Stimulated activated CD8-positive, alpha-beta memory T cell treated with anti-CD3 and anti-CD28 coated beads, Interleukin-2, amount 100 ng/mL, for 48 hours (primary cell): ENCODE measurements at places on chromosomes 6 and 20.

GRCh38 chr20:25247518-25247955 lies 348 bp upstream of the PYGB start:
- no peak for DNase-seq

DNA sequence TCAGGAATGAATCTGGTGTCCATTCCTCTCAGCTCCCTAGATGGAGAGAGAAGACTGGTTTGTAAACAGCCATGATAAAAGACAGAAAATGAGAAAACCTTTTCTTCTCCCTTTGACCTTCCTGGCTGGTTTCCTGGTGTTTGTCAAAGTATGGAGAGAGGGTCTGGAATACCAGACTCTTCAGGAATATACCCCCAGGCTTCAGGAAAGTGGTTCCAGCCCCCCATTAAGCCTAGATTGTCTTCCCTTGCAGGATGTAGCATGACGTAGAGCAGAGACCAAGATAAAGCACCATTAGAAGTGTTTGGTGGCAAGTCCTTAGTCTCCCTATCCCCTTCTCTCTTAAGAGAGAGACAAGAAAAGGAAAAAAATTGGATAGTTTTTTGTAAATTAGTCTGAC lies 51.1 kb downstream of the EIF2S2 start:
- no peak for DNase-seq

DNA sequence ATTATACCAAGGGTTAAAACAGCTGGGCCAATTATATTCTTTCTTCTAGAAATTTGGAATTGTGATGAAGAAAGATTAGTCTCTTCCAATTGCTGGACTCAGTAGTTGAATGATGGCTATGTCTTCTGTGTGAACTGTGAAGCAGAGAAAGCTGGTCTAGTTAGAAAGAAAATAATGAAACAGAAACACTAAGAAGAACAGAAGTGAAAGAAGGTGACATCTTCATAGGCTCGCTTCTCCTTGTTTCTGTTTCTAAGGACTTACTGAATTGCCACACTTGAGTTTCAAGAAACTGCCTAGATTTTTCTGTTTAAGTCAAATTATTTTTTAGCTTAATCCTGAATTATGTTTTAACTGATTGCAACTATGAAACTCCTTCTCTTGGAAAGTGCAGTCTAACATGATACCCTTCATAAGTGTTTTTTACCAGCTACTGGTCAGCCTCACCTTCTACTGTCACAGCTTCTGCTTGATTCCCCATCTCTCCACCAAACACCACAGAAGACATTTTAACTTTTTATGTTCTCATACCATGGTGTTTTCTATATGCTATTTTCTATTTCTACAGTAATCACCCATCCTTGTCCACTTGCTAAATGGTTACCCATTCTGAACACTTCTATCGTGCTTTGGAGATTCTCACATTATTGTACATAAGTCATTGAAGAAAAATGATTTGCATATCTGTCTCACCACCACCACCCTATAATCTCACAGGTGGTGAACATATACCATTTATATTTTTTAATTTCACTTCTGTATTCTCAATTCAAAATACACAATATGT lies 268.8 kb downstream of the GRIK2 start:
- no peak for DNase-seq

GRCh38 chr6:26158581-26159356 lies 71.5 kb downstream of the HFE start:
- no peak for DNase-seq
